GM13976 (cell line): ENCODE measurements at places on chromosomes 3 and 15.

DNA sequence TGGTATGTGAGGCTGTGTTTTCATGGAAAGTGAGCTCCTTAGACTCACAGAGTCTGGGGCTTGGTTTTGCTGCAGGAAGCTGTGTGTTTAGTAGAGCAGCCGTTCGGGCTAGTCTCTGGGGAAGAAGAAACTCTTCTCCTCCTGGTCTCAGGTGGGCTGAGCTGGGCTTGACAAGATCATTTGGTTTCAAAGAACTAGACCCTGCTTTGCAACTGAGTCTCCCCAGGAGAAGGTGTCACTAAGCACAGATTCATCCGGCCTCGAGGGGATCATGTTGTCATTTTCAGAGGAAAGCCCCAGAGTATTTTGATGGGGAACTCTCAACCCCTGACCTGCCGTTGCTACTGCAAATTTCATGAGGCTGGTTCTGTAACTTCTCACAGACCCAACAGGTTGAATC is 188.5 kb downstream of the FAM43A start:
- no peak for DNase-seq

GRCh38 chr15:85785887-85786780 is 8.6 kb downstream of the KLHL25 start:
- DNase-seq = peak; percentile 28

DNA sequence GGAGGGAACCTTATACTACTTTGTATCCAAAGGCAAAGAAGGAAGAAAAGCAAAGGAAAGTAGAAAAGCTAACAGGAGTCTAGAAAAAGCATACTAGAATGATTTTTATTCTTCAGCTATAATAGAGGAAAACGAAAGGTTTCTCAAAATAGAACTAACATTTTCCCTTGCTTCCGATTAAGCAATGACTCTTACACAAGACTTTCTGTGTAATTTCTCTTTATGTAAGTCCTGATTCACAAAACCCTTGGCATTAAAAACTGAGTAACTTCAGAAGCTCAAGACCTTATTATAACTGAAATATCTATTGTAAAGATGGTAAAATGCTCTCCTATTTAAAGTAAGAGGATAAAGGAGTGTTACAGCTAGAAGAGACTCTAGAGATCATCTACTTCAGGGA is 97.4 kb downstream of the DTWD1 start:
- no peak for DNase-seq

DNA sequence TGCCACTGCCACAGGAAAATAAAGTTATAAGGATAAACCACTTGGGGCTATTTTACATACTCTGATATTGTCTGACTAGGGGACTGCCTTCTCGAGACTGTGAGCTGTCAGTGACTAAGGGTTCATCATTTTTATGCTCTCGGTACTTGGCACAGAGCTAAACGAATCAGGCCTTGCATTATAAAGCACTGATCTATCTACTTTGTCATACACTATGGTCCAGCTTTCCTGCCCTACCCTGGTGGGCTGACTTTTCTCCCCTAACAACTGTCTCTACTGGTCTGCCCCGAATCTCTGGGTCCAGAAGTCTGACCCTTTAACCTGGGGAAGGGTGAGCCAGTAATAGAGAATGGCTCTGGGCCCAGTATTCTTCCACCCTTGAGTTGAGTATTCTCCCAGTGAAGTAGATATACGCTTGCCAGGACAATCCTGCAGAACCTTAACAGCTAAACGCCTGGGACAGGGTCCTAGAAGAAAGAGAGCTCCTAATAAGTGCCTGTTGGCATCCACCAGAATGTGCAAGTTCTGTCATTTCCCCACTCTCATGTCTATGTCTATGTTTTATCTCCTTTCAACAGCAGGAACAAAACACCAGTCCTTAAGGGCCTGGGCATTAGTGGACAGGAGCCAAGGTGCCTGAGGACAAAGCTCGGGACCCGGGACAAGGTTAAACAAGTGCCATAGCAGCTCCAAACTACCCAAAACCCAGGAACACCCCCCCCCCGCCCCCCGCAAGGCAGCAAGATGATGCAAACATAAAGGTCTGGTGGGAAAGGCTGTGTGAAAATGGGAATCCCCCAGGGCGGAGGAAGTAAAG is 1.2 kb downstream of the LARP6 start:
- DNase-seq = no peak

DNA sequence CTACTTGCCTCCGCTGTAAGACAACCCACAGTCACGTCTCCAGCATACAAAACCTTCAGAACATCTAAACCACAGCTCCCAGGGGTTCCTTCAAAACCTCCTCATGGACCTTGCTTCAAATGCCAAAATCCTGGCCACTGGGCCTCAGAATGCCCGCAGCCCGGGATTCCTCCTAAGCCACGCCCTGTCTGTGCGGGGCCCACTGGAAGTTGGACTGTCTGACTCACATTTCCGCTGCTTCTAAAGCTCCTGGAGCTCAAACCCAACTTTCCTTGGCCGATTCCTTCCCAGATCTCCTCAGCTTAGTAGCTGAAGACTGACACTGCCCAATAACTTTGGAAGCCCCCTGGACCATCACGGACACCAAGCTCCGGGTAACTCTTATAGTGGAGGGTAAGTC is 17.9 kb upstream of the OR5H6 start:
- DNase-seq = no peak

GRCh38 chr3:50850639-50851511 is 176.1 kb downstream of the DOCK3 start:
- DNase-seq = no peak

- no peak for DNase-seq
Measured at GRCh38 chr3:107323723-107324122, 53.5 kb upstream of the CCDC54 start.

DNA sequence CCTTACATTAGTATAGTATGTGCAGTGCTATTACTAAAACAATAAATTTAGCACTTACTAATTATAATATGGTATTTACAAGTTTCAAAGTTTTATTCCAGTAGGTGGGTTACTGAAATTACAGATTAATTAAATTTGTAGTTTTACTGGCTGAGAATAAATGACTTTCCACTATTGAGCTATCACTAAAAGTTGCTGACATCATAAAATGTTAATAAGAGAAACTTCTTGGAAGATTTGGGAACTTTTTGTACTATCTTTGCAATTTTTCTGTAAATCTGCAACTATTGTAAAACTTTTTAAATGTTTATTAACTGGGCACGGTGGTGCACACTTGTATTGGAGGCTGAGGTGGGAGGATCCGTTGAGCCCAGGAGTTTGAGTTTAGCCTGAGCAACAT is 247.7 kb downstream of the UBE2E2 start:
- DNase-seq = no peak

DNA sequence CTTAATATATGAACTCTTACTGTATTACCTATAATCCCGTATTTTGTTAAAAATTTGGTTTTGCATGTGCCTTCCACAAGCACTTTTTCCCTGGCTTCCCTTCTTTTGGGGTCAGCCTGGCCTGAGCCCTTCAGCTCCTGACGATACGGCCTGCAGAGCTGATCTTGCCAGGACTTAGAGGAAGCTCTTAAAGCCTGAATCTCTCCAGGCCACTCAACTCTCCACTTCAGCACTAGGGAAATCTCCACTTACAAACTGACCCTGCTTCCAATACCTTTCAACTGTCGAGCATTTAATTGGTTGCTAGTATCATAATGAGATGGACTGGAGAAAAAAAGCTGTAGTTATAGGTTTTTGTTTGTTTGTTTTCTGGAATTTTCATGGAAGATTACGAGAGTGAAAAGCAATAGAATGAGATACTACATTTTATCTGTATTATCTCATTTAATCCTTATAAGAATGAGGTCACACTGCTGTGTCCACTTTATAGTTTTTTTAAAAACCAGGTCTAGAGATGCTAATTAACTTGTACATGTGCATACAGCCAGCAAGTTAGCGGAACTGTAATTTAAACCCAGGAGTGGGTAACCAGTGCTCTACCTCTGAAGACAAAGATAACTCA is 54.8 kb downstream of the ZBTB38 start:
- DNase-seq = no peak

- DNase-seq = no peak
Measured at GRCh38 chr3:120203016-120203415, 82.0 kb downstream of the GPR156 start.

DNA sequence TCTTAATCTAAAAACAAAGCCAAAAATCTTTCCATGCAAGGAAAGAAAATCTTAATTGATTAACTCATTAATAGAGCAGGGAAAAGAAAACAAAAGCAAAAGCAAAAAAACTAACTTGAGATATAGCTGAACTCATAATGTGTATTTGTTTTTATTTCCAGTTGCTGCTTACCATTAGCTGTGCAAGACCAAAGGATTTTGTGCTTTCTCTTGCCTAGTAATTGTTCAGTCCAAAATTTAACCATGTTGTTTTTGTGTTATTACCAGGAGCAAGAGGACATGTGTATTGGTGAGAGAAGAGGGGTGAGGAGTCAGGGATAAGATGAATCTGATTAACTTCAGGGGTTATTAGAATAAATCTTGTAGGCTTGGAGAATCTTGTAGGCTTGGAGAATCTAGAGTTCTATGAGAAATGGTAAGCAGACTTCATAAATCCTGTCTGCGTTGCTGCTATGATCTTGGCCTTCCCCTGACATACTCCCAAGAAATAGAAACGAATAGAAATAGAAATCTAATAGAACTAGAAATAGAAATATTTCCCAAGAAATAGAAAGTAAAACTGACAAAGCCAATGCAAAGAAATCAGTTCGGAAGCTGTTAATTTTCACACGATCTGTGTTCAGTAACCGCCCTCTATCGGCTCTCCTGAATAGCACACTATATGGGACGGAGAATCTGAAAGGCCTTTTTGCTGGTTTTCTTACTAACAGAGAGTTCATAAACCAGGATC is 72.6 kb upstream of the TNFSF10 start:
- DNase-seq = peak; percentile 76

DNA sequence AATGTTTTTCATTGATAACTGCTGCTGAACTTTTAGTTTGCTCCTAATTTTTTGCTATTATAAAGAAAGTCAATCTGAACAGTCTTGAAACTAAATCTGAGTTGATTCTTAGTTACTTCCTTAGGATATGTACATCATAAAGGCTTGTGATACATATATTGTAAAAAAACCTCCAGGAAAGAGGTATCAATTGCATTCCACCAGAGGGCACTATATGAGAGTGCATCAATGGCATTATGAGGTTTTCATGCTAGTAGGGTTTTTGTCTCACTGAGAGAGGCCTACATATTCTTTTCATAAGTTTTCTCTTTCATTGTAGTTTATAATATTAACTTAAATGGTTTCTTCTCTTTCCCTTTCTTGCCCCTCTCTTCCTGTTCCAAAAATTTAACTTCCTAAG is 46.9 kb downstream of the PIK3R4 start:
- peak; percentile 42 for DNase-seq

DNA sequence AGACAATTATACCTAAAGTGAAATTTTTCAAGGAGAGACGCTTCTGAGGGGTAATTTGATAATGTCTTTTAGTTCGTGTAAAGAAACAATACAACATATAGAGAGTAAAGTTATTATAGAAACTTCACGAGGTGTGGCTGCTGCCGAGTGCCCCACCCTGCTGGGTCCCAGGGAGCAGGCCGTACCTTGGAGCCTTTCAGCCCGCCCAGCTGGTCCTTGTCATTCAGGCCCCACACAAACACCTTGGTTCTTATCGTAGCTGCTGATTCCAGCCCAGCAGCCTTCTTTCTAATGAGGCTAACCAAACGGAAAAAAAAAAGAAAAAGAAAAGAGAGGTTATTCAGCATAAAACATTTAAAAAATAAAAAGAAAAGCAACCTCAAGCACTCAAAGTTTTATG is 83.1 kb upstream of the OCA2 start:
- no peak for DNase-seq

DNA sequence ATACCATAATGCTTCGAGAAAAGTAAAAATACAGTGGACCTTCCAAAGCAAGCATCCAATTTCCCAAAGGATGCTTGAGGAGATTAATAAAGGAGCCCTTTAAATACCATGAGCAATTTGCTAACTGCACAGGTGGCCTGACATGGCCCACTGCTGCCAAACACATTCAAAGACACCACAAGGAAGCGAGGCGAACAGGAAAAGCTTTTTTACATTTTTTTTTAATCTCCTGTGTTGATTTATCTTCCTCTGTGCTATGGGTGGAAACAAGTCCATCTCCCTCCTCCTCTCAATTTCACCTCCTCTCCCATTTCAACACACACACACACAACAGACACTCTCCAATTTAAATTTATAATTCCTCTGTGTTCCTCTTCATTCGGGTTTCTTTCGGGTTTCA is 243.4 kb downstream of the IGSF11 start:
- no peak for DNase-seq

- no peak for DNase-seq
Measured at GRCh38 chr3:47000198-47000815, 20.8 kb downstream of the NBEAL2 start.

- DNase-seq = no peak
Measured at GRCh38 chr3:71509066-71509465, 74.5 kb downstream of the FOXP1 start.

DNA sequence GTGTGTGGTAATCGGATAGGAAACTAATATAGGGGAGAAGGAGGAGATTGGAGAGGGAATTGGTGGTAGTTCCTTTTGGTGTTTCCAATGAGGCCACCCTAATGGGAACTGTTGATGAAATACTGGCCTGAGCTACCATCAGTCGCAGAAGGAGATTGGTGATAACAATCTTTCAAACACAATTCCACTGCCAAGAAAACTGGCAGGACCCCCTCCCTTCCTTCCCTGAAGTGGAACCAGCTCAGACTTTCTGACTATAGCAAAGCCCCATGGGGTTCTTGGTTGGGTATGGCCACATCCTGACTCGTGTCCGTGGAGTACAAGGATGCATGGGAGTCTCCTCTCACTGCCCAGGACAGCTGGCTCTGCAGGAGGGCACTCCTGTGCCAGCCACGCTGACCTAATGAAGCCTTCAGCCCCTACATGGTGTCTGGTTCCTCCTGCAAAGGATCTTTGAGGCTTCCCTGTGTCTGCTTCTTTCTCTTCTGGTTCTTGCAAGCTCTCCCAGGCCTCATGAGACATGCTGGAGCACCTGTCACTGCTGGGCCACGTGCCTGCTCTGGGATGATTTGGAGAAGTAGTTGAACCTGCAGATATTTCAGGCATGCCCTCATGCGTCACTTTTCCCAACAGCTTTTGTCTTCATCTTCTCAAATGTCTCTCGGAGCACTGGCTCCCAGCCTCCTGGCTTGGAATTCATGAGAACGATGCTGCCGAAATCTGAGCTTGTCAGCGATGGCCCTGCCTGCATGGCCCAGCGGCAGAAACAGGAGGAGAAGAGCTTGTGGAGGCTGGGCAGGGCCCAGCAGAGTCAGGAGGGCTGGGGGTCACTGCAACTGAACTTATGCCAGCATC is 90.0 kb upstream of the ADPGK start:
- no peak for DNase-seq

DNA sequence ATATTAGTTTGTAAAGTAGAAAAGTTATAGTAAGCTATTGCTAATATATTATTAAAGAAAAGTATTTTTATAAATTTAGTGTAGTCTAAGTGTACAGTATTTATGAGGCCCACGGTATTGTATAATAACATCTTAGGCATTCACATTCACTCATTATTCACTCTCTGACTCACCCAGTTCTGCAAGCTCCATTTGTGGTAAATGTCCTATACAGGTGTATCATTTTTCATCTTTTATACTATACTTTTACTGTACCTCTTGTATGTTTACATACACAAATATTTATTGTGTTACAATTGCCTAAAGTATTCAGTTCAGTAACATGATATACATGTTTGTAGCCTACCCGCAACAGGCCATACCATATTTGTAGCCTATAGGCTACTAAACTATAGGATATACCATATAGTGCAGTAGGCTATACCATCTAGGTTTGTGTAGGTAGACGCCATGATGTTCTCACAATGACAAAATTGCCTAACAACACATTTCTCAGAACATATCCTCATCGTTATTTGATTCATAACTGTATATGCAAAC is 246.8 kb upstream of the ALCAM start:
- no peak for DNase-seq

- DNase-seq = peak; percentile 37
Measured at GRCh38 chr3:160170409-160171370, 54.5 kb upstream of the C3orf80 start.
